Substantia nigra (tissue), 51 donors: ENCODE measurements at places on chromosomes 4 and X.

GRCh38 chrX:16953606-16954211, 7.3 kb downstream of the REPS2 start:
- DNase-seq, result no peak

DNA sequence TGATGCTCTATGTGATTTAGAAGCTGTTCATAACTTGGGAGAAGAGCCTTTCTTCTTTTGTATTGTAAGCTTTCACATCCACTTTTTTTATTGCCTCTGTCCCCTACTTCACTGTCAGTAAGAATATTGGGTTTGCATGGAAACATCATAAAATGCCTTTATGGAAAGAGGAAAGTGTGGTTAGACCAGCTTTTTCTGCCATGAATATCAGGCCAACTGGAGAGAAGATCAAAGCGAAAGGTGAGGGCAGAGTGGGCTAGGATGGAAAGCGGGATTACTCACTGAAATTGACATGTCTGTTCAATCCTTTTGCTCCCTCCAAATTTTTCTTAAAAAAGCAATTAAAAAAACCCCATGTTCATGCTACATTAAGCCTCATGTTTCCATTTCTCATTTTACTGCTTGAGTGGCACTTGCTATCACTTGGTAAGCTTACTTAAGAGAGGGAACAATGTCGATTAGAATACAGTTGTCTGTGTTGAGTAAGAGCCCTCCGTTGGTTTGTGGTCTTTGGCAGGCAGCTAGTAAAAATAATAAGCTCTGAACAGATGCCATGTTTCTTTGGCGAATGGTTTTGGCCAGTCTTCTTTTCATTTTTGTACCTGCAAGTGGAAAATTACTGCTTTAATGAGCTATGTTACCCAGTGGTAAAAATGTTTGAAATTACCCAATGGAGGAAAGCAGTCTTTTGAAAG, 35.9 kb downstream of the SUPT20HL1 start:
- no peak for DNase-seq

GRCh38 chr4:147755561-147756295, 23.8 kb downstream of the ARHGAP10 start:
- no peak for DNase-seq

DNA sequence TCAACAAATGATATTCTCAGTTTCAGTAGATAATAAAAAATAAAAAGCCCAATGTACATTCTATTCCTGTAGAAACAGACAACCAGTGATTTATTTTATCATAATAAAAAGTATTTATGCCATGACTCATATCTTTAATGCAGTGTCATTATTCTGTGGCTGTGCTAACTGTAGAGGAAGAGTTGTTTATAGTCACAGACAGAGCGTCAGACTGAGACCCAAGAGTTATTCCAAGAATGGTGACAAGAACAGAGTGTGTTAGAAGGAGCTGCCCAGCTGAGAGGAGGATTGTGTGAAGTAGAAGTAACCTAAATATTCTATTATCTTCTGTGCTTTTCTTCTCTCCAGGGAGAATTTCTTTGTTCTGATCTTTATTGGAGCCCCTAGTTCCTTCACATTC, 210.7 kb downstream of the PPP1R2C start:
- DNase-seq, result no peak

DNA sequence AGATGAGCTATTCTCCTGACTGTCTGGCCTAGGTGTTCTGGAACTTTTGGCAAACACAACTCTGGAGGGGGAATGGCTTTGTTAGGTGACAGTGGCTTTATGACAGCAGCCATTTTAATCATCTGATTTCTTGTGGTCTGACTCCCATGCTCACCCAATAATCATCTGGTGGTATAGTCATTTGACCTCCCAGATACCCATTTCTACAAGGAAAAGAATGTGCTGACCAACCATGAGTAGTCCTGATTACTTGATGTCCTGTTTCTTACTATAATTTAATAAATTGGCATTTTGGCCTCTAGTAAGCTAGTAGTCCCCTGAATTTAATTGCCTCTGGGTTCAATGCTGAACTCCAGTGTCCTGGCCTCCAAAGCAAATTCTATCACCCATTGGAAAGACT, 109.9 kb upstream of the DUSP21 start:
- DNase-seq, result no peak

DNA sequence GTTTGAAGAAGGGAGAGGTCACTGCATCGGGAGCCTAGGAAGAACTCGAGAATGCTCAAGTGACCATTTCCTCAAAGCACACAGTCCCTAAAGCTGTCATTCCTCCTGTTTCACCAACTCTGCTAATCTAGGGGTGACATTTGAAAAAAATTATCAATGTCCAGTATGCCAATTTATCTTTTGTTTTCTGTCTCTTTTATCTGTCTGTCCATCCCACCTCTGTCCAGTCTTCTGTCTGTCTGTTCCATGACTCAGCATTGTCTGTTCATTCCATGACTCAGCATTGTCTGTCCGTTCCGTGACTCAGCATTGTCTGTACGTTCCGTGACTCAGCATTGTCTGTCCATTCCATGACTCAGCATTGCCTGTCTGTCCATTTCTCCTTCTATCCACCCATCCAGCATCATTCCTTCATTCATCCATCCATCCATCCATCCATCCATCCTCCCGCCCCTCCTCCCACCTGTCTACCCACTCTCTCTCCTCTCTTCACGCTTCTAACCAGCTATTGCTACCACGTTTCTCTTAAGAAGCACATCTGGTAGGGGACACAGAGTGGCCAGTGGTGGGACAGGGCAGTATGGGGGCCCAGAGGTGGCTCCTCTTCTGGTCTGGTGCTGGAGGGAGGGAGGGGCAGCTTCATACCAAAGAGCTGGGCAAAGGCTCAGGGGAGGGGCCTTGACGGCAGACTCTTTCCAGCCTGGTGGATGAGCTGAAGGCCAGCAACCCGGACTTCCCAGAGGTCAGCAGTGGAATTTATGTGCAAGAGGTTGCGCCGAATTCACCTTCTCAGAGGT, 34.1 kb downstream of the HTRA3 start:
- DNase-seq, result no peak

DNA sequence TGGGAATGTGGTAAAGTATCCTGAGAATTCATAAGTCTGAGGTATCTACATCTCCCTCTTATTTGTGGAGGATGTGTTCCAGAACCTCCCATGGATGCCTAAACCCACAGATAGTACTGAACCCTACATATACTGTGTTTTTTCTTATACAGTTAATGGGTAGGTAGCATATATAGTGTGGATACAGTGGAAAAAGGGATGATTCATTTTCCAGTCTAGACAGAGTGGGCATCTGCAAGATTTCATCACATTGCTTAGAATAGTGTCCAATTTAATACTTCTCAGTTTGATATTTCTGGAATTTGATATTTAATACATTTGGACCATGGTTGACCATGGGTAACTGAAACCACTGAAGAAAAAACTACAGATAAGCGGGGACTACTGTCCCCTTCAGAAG, 155.0 kb upstream of the ANKRD50 start:
- DNase-seq, result no peak

- no peak for DNase-seq
Observed at GRCh38 chrX:129239371-129239770, 283.9 kb downstream of the SMARCA1 start.
